ENCODE measurements at places on chromosomes 5 and 9.

- no peak for DNase-seq
These were observed 288.0 kb upstream of the SMARCA2 start for GRCh38 chr9:1726993-1727759.

DNA sequence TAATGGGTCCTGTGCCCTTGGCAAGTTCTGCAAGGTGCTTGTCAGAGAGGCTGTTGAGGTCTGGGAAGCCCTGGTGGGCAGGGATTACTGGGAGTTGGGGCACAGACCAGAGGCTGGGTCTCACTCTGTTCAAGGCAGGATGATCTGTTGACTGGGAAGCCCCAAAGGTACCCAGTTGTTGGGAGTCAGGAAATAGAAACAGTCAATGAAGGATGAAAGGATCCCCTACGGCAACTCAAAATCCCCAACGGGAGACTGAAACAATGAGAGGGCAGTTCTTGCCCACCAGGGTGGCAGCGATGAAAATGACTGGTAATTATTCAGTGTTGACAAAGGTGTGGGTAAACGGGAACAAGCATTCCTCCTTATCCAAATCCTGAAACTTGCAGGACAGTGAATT lies 31.2 kb downstream of the BNIP1 start:
- DNase-seq = no peak

DNA sequence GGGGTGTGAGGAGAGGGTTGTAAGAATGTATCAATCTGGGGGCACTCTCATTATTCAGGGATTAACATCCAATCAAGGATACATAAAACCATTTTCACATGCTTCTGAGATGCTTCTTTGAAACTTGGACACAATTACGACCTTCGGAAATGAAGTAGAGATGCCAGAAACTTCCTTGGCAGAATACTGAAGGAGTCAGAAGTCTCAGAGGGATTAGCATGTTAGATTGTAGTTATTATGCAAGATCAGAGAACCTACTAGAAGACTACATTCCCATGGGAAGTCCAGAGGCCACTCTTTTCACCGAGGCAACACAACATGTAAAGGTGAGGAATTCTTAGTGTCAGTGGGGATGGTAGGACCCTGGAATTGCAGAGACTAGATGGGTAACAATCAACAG lies 5.1 kb upstream of the SLC22A4 start:
- DNase-seq = no peak

DNA sequence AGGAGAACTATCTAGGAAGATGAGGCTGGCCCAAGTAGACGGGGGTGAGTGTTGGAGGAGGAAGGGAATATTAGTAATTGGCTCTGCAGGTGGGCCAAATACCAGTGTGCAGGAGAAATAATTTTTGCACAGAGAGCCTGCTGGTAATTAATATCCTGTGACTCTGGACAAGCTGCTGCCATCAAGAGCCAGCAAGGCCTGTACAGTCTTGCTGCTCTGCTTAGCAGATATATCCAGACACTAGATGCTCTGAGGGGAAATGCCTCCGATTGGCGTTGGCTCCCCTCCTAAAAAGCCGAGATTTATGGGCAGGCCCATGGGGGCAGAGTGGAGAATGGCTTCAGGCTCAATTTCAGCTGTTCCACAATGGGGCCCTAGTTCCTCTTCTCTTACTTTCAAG lies 29.6 kb upstream of the ASTN2 start:
- DNase-seq = no peak

GRCh38 chr9:5188060-5188984 lies 2.9 kb upstream of the INSL6 start:
- no peak for DNase-seq

- no peak for DNase-seq
These were observed 6.1 kb downstream of the GLIPR2 start for GRCh38 chr9:36142510-36143244.

GRCh38 chr5:39758426-39758825 lies 333.6 kb upstream of the DAB2 start:
- no peak for DNase-seq

GRCh38 chr9:119166096-119166495 lies 203.1 kb downstream of the BRINP1 start:
- DNase-seq = no peak

GRCh38 chr5:30040488-30041118 lies 1152.9 kb upstream of the CDH6 start:
- DNase-seq = no peak

- DNase-seq = no peak
These were observed 4.3 kb upstream of the AFAP1L1 start for GRCh38 chr5:149267241-149267973.

DNA sequence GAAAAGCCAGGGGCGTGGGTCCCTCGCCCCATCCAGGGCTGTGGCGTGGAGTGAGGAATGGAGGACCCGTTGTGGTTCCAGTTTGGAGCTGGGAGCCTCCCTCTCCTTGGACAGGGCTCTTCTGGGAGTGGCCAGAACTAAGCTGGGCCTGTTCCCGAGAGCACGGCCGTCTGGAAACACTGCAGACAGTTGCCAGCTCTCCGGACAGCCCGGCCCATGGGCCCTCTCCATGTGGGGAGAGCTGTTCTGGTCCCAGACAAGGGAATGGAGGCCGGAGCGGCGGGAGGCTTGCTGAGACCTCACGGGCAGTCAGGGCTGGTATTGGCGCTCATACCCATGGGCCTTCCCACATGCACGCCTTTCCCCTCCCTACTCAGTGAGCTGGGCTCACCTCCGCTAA lies 45.2 kb upstream of the FCN2 start:
- DNase-seq = no peak

GRCh38 chr5:109483395-109483971 lies 73.7 kb upstream of the PJA2 start:
- DNase-seq = no peak

GRCh38 chr9:27426511-27427271 lies 97.4 kb upstream of the IFNK start:
- DNase-seq = no peak

GRCh38 chr9:81635521-81636254 lies 53.7 kb downstream of the TLE1 start:
- no peak for DNase-seq

GRCh38 chr5:173328844-173329490 lies 753 bp upstream of the STC2 start:
- DNase-seq = no peak

GRCh38 chr5:37837414-37838032 lies 2.3 kb downstream of the GDNF start:
- DNase-seq = no peak

- no peak for DNase-seq
These were observed 51.0 kb upstream of the SUSD1 start for GRCh38 chr9:112226091-112226490.

DNA sequence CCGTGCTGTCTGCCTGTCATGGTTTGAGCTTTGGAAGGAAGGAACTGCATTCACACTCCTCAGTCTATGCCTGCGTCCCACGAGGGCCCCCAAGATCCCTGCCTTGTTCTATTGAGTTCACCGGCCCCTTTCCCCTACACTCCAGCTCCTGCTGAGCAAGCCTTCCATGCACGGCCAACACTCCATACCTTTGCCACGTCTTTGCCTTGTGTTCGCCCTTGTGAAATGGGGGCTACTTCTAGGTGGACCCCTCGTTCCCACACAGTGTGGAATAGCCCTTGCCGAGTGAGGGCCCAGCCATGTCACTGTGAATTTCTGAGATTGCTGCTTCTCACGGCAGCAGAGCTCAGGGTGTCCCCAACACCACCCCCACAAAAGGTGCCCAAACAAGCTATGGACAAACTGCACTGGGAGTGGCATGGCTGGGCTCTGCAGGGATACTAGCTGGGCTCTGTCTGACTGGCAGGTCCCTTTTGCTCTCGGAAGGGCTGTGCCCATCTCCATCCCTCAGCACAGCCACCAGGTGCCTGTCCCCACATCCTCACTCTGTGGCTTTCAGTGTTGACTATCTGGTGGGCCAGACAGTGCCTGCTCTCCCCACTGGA lies 67.9 kb upstream of the ADAMTS2 start:
- no peak for DNase-seq

DNA sequence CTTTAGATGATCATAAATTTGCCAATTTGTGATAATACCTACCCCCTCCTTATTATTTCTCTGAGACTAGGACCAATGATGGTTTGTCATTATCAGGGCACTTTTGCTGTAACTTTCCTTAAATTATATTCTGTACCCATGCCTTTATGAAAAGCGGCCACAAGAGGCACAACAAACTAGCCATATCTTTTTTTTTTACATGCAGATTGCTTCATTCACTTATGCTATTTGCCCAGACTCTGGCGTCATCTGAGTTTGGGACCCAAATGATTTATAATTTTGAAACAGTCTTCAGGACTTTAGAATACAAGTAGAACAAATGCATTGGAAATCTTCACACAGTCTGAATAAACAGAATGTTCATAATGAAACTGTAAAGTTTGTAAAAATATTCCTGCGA lies 408.1 kb downstream of the MAT2B start:
- DNase-seq = no peak

DNA sequence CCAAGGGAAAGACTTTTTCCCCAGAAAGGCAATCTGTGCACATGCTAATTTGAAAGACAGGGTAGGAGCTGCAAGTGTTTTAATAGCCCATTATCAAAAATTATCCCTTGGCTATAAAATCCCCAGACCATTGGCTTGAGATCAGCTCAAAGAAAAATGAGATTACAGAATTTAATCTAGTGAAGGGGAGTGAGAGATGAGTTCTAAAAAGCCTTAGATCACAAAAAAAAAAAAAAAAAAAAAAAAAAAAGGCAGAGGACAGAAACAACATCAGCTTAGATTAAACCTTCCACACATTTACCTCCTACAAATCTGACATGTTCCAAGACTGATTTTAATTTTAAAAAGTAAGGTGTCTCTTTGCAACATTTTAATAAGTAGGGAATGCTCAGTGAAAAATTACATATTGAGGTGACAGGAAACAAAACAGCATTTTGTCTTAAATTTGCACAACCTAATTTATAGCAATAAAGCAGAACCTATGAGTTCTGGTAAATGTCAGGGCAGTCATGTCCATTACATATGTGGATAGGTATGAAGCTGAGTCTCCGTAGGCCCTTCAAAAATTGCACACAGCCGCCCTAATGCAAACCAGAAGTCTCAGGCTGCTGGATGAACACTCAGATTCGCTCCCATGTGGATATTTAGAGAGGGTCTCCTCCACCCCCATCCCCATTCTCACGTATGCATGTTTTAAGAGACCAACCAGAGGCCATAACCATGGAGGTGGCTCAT lies 43.4 kb downstream of the NFIB start:
- no peak for DNase-seq

DNA sequence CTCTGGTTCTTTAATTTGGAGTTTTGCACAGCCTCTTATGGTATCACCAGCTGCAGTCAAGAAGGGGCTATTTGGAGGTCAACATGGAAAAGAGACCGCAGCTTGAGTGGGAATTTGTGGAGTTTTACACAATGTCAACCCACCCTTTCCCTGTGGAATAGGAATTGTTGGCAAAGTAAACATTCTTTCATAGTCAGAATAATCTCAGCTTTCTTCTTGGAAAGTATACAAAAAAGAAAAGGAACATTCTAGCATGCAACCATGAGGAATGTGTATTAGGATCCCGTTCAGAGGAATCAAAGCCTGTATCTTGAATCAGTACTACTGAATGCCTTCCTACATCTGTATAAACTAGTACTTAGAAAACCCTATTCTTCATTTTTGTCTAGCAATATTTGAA lies 107.6 kb downstream of the LURAP1L start:
- no peak for DNase-seq

DNA sequence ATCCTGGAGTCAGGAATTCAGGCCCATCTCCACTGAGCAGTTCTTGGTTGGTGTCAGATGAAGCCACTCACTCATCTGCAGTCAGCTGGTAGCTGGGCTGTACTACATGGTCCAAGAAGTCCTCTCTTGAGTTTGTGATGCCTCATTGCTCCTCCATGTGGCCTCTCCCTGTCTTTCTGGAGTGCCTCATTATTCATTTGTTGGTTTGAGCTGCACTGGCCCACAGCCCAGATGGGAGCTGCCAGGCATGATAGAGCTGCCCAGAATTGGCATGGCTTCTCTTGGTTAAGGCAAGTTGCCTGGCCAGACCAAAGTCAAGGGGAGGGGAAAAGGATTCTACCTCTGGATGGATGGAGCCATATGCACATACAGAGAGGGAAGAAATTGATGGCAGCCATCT lies 8.0 kb downstream of the PTCD2 start:
- no peak for DNase-seq

DNA sequence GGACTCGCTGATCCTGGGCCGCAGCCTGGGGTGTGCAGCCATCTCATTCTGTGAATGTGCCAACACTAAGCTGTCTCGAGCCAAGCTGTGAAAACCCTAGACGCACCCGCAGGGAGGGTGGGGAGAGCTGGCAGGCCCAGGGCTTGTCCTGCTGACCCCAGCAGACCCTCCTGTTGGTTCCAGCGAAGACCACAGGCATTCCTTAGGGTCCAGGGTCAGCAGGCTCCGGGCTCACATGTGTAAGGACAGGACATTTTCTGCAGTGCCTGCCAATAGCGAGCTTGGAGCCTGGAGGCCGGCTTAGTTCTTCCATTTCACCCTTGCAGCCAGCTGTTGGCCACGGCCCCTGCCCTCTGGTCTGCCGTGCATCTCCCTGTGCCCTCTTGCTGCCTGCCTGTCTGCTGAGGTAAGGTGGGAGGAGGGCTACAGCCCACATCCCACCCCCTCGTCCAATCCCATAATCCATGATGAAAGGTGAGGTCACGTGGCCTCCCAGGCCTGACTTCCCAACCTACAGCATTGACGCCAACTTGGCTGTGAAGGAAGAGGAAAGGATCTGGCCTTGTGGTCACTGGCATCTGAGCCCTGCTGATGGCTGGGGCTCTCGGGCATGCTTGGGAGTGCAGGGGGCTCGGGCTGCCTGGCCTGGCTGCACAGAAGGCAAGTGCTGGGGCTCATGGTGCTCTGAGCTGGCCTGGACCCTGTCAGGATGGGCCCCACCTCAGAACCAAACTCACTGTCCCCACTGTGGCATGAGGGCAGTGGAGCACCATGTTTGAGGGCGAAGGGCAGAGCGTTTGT lies 19.9 kb downstream of the PTGES2 start:
- DNase-seq = no peak

GRCh38 chr9:123725389-123725788 lies 204.5 kb downstream of the DENND1A start:
- no peak for DNase-seq

DNA sequence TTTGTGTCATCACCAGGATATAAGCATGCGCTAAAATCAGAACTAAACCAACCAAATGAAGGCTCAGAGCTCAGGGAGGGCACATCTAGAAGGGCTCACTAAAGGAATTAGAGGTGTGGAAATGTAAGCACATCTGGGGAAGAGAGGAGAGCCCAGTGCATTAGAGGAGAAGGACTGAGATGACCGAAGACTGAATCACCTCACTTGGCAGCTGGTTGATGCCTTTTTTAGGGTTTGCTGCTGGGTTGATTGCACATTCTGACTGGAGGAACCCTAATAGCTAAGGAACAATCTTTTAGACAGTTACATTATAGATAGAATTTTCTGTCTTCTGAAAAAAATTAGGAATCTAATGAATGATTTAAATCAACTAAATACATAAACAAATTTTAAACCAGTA lies 8.2 kb upstream of the IFNA21 start:
- no peak for DNase-seq

- no peak for DNase-seq
These were observed 25.2 kb downstream of the DUSP1 start for GRCh38 chr5:172745838-172746237.

GRCh38 chr5:73213566-73213998 lies 40.6 kb downstream of the TMEM174 start:
- no peak for DNase-seq

GRCh38 chr9:87614397-87614796 lies 111.5 kb upstream of the CTSL start:
- no peak for DNase-seq
